ENCODE measurements at places on chromosomes 5 and 9. TPM values are rescaled to one million over a fixed set of nuclear protein-coding genes. Genes with fewer than 3 reads are reported as not detected.

The BTNL3 gene
- not detected for total RNA-seq

The TMEM174 gene
- not detected for total RNA-seq

The ADAMTS12 gene
- total RNA-seq, result not detected

The ADAMTS2 gene
- not detected for total RNA-seq

The RAPGEF1 gene
- 34.0 TPM for total RNA-seq

- no peak for DNase-seq
Measured at GRCh38 chr5:122674385-122674784, 100.5 kb upstream of the SNX2 start.
